Mesenchymal stem cell (in vitro differentiated cells and primary cell): ENCODE measurements at places on chromosomes 2 and 18.

DNA sequence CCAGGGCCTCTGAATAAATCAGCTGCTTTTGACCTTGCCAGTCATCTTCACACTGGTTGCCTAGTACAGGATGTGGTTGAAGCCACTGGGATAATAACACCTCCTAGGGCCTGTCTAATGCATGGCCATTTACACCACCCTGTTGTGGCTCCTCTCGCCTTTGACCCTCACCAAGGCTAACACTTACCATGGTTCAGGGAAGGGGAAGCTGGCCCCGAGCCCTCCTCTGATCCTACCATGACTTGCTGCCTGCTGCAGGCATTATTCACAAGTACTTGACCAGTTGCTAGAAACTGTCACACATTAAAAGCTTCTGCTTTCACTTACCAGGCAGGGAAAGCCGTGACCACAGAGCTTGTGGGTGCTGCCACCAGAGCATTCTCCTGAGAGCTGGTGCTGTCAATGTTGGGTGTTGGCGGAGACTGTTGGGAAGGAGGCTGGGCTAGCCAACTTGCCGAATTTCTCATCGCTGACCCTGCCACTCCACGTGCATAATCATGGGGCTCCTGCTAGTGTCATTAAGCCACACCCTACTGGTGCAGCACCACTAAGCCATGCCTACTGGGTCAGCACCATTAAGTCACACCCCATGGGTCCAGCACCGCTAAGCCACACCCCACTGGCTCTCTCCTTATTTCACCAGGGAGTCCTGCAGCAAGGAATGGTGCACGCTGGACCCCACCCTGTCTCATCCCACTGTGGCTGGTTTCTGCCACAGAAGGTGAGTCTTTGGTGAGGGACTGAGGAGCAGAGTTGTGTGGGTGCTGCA is 47.0 kb upstream of the TTC39C start:
- no peaks in the 10 kb centered on the region for H3K27me3 ChIP-seq
- H3K27ac ChIP-seq, result no peak overlapping the region
- H3K4me3 ChIP-seq, result no peak overlapping the region
- no peak for DNase-seq
- H3K36me3 ChIP-seq, result no peaks in the 10 kb centered on the region

DNA sequence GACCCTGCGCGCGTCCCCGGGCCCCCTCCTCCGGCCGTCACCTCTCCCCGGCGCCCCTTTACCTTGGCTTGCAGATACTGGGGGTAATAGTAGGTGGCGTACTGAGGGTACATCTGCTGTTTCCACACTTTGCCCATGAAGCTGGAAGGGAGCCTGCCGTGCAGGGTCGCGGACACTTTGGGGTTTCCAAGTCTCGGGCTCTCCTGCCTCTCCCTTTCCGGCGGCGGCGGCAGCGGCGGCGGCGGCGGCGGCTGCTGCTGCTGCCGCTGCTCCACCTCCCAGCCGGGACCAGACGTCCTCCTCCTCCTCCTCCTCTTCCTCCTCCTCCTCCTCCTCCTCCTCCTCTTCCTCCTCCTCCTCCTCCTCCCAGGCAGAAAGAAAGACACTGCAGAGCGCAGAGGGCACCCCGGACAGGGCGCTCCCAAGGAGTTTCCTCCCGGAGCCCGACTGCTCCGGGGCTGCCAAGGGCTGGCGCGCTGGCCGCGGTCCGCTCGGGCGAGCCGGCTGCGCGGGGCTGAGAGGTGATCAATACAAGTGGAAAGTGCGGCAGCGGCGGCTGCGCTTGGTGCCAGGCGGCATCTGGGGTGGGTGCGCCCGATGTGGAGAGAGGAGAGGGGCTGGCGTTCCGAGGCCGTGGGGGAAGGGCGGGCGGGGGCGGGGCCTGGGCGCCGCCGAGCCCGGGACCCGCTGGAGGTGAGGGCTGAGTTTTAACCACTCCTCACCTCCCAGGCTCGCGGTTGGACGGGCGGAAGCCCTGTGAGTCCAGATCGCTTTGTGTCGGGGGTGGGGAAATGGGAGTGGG is at the start of gene RBMS1:
TSS of gene RBMS1 (minus strand) at position 581 of the 802 bp plus-strand sequence. CDS start at position 137, 444 bp downstream.
- H3K27me3 ChIP-seq, result no peaks in the 10 kb centered on the region
- peak within 1 kb of the TSS; percentile 93 for H3K27ac ChIP-seq
- peak; percentile 65 for DNase-seq
- H3K4me1 ChIP-seq, result no peaks in the 10 kb centered on the region
- H3K36me3 ChIP-seq, result no peaks in the 10 kb centered on the region
- peak within 1 kb of the TSS; percentile 99 for H3K4me3 ChIP-seq

- peak overlapping the region; percentile 66 for H3K4me3 ChIP-seq
- H3K4me1 ChIP-seq, result no peaks in the 10 kb centered on the region
- no peak for DNase-seq
- no peak overlapping the region for H3K27ac ChIP-seq
Observed at GRCh38 chr2:96928277-96928781, 58.1 kb downstream of the FAM178B start.

- DNase-seq, result no peak
- H3K36me3 ChIP-seq, result no peaks in the 10 kb centered on the region
- no peak overlapping the region for H3K27ac ChIP-seq
- no peaks in the 10 kb centered on the region for H3K27me3 ChIP-seq
- peaks cover 2% of the 10 kb centered on the region for H3K4me1 ChIP-seq
Observed at GRCh38 chr18:55243857-55244256, 284.6 kb upstream of the CCDC68 start.

DNA sequence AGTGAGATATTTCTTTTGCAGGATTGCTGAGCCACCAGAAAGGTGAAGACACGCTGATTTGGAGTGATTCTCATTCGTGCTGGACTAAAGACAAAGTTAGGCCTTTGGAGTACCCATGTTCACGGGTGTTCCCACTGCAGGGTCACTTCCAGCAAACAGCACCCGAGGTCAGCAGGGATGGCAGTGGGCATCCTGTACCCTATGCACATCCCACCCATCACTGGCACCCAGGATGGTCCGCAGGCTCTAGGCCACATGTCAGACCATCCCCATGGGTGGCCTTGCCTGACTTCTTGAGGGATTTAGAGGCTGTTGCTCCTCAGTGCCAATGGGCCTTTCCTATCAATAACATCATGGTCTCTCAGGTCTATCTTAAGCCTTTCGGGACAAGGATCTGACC is 39.3 kb upstream of the TMEM17 start:
- no peak overlapping the region for H3K27ac ChIP-seq
- H3K4me1 ChIP-seq, result no peaks in the 10 kb centered on the region
- no peak for DNase-seq
- no peak overlapping the region for H3K4me3 ChIP-seq

DNA sequence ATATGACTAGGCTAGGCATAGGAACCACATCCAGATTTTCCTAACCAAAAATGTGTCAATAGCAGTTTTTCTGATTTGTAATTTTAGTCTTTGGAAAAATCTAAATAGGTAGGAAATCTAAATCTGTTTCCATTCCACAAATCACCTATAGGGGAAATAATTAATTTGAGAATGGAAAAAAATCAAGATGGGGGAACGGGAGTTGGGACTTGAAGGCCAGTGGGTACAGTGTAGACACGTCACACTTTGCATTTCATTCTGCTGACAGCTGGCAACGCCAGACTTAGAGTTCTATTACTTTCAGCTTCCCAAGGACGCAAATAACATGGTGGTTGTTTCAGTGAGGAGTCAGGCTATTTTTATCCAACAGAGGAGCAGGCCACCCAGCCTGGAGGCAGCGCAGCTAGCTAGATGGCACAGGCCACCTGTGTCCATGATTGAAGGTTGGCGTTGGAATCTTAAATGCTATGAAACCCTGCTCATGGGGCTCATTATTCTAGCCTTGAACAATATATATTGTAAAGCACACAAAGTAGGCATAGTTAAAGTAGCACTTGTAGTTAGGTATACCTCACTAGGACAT is 23.4 kb downstream of the HNRNPA3 start:
- DNase-seq, result no peak
- H3K27me3 ChIP-seq, result no peaks in the 10 kb centered on the region
- H3K4me3 ChIP-seq, result no peak overlapping the region
- H3K27ac ChIP-seq, result no peak overlapping the region

DNA sequence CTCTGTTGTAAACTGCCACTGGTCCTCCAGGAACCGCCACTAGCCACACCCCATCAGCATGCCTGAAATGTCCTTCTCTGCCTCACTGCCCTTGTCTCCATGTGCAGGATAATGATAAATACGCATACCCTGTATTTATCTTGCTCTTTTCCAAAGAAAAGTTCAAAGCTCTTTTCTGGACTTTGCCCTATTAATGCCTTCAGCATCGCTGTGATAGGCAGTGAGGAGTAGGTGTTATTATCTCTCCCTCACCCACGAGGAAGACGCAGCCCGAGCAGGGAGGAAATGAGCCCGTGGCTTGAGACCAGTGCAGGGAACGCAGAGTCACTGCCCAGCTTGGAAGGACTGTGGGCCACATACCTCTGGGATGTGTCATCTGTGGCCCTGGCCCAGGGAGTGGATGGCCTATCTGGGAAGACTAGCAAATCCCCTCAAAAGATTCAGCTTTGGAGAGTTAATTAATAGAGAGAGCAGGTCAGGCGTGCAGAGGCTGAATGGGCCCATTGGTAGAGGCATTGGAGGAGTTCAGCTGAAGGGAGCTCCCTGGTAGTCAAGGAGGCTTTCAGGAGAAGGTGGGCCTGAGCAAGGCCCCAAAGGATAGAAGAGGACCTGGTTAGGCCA is 39.5 kb upstream of the MCFD2 start:
- H3K4me3 ChIP-seq, result no peak overlapping the region
- no peaks in the 10 kb centered on the region for H3K27me3 ChIP-seq
- H3K4me1 ChIP-seq, result peaks cover 17% of the 10 kb centered on the region
- H3K36me3 ChIP-seq, result peaks cover 59% of the 10 kb centered on the region
- peak; percentile 90 for DNase-seq

DNA sequence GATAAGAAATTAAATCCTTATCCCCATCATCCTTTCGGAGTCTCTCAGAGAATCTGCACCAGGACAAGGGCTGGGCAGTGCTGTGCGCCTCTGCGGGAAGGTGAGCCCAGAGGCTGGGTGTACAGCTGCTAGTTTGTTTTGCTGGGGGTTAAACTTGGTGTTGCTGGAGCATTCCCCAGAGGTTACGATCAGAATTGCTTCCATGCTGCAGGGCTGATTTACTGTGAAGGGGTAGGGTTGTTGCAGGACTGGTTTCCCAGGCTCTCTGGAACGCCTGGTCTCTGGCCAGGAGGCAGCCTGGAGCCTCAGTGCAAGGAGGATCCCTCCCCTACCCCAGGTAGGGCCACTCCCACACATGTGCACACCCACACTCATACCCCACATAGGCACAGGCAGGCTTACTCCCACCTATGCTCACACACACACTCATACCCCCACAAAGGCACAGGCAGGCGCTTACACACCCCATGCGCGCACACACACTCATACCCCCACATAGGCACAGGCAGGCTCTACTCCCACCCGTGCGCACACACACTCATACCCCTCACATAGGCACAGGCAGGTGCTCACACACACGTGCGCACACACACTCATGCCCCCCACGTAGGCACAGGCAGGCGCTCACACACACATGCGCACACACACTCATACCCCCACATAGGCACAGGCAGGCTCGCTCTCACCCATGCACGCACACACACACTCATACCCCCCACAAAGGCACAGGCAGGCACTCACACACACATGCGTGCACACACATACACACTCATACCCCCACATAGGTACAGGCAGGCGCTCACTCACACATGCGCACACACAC is 11.3 kb downstream of the CNNM4 start:
- H3K27ac ChIP-seq, result no peak overlapping the region
- H3K4me1 ChIP-seq, result peaks cover 8% of the 10 kb centered on the region
- DNase-seq, result no peak
- H3K27me3 ChIP-seq, result no peaks in the 10 kb centered on the region

- H3K4me3 ChIP-seq, result no peak overlapping the region
- DNase-seq, result peak; percentile 70
- no peaks in the 10 kb centered on the region for H3K4me1 ChIP-seq
- H3K36me3 ChIP-seq, result no peaks in the 10 kb centered on the region
- peak overlapping the region; percentile 3 for H3K27ac ChIP-seq
Observed at GRCh38 chr2:27855476-27855875, 34.7 kb downstream of the RBKS start.

GRCh38 chr2:29922605-29923004 is 1.2 kb upstream of the ALK start:
- DNase-seq, result no peak
- no peak overlapping the region for H3K27ac ChIP-seq
- H3K36me3 ChIP-seq, result no peaks in the 10 kb centered on the region

DNA sequence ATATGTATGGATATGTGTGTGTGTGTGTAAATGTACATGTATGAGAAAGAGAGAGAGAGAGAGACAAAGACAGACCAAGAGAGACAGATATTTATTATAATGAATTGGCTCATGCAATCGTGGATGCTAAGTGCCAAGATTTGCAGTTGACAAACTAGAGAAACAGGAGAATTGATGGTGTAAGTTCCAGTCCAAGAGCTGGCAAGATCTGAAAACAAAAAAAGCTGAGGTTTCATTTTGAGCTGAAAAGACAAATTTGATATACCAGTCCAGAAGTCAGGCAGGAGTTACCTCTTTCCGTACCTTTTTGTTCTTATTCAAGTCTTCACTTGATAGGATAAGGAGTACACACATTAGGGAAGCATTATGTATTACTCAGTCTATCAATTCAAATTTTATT is 157.8 kb downstream of the COPS8 start:
- H3K27me3 ChIP-seq, result no peaks in the 10 kb centered on the region
- no peak overlapping the region for H3K27ac ChIP-seq
- H3K4me3 ChIP-seq, result no peak overlapping the region

DNA sequence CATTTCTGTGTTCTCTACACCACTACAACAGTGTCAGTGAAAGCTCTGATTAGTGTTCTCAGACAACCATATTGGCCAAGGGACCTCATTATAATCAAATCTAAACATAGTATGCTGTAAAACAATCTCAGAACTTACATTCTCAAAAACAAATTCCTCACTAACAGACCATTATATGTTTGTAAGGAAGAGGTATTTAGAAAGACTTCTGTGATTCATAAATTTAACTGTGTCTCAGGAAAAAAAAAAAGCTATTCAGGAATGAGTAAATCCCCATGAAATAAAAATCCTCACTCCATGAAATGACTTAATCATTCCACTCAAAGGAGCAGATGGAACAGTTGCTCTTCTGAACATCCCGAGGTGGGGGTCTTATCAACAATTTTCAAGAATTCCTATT is 413.0 kb downstream of the CDH2 start:
- H3K4me1 ChIP-seq, result no peaks in the 10 kb centered on the region
- DNase-seq, result no peak
- H3K4me3 ChIP-seq, result no peak overlapping the region
- H3K36me3 ChIP-seq, result no peaks in the 10 kb centered on the region

GRCh38 chr2:159131267-159131913 is 155.1 kb downstream of the WDSUB1 start:
- H3K27ac ChIP-seq, result peak overlapping the region; percentile 8
- no peaks in the 10 kb centered on the region for H3K36me3 ChIP-seq
- no peak overlapping the region for H3K4me3 ChIP-seq
- no peaks in the 10 kb centered on the region for H3K27me3 ChIP-seq
- no peak for DNase-seq

DNA sequence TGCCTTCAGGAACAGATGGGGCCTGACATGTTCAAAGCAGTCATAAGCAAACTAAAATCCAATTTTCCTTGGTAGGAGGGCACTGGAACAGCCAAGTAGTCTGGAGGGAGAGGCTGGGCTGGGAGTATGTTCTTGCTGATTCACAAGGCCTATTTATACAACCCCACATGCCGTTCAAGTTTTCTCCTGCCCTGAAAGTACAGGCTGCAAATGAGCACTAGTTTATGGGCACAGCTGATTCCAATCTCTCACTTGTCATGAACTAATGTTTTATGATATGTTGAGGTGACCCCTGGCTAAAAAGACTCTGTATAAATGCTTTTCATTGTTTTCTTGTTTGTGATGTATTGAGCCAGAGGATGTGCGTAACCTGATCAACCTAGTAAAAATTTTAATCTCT is 183.4 kb upstream of the SRD5A2 start:
- no peak overlapping the region for H3K27ac ChIP-seq
- no peak for DNase-seq
- H3K4me3 ChIP-seq, result no peak overlapping the region
- H3K27me3 ChIP-seq, result no peaks in the 10 kb centered on the region
- H3K4me1 ChIP-seq, result no peaks in the 10 kb centered on the region
- no peaks in the 10 kb centered on the region for H3K36me3 ChIP-seq
